CD4-positive, alpha-beta T cell treated with Interleukin-1 beta for 1 hour (primary cell): ENCODE measurements at places on chromosomes 16 and 17.
A peak's percentile ranks its signal among the peaks of the same experiment; 100 is the strongest.

DNA sequence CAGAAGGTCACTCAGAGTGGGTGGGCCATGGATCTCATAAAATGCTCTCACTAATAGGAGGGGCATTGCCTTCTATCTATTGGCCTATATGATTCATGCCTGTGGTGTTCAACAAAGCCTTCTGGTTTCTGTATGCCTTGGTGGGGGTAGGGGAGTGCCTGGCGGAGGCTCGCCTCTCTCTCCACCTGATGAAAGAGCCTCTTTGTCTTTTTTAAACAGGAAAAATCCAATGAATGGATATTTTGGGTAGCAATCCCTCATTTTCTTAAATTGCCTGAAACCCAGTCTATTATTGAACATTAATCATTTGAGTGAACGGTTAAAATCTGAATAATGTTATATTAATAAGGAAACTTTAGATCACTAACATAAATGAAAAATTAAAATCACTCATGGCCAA lies 90.6 kb downstream of the TOX3 start:
- no peak for DNase-seq

DNA sequence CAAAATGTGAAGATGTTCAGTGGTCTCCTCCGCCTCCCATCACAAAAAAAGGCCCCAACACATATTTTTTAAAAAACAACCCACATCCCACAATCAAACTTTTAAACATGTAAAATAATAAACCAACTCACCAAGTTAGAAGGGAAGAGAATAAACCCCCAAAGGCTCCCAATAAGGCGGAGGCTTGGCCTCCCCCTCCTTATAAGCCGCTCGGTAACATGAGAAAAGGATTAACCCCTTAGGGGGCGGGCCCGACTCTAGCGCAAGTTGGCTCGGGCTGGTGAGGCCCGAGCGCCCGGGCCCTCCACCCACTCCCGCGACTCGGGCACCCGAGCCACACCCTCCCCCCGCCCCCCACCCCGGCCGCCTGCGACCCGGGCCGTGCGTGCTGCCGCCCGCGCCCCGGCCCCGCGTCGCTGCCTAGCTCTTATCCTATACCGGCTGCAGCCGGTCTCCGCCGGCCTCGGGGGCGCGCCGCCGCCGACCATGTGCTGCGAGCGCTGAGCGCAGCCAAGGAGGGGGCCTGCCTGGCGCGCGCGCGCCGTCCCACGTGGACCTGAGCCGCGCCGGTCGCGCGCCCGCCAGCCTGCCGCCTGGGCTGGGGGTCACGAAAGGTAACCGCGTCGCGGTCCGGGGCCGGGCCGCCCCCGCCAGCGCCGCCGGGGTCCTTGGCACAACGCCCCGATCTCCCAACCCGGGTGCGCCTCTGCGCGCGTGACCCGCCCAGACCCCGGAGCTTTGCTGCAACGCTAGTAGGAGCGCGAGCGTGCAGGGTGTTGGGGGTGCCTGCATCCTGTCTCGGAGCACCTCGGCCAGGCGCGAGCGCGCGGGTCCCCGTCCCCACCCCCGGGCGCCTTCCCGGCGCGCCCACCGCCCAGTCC lies at the start of the genes ARSG and SLC16A6:
Gene ARSG, plus strand, starts transcription at position 541 of the 881 bp plus-strand sequence. CDS start 15,999 bp downstream, outside the sequence.
Gene SLC16A6, minus strand, starts transcription at position 173 of the 881 bp plus-strand sequence. CDS start 12,807 bp downstream, outside the sequence.
- DNase-seq, result peak; percentile 85

DNA sequence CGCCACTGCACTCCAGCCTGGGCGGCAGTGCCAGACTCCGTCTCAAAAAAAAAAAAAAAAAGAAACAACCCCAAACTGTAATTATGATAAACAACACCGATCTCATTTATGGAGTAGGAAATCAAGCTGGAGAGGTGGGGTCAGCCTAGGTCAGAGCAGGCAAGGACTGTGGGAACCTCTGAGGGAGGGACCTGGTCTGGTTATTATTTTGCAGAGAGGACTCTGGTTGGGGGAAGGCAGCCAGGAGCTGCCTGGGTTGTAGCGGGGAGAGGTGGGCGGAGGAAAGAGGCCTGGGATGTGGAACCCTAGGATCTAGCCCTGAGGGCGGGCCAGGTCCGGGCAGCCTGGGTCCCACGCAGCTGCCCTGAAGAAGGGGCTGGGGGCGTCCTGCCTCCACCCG lies 10.9 kb upstream of the HS3ST6 start:
- DNase-seq, result no peak

- DNase-seq, result no peak
These were observed 131.9 kb downstream of the NPIPB5 start for GRCh38 chr16:22642416-22643088.

GRCh38 chr17:36148559-36149295 lies 27.7 kb downstream of the TBC1D3B start:
- DNase-seq, result peak; percentile 73

DNA sequence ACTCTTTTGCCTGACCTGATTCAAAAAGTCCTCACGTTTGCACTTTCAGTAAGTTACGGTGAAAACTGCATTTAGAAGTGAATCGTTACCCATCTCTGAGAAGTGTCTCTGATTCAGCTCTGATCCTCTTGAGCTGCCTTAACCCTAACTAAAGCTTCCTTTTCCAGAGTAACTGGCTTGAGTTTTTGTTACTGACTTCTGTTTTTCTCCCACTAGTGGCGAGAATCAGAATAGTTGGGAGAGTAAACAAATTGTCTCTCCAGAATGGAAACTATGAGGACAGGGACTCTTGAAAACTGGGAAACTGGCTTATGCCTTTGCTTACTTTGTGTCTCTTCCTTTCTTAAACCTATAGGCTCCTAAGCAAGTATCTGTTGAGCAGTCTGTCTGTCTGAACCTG lies 31.3 kb upstream of the KPNB1 start:
- no peak for DNase-seq

DNA sequence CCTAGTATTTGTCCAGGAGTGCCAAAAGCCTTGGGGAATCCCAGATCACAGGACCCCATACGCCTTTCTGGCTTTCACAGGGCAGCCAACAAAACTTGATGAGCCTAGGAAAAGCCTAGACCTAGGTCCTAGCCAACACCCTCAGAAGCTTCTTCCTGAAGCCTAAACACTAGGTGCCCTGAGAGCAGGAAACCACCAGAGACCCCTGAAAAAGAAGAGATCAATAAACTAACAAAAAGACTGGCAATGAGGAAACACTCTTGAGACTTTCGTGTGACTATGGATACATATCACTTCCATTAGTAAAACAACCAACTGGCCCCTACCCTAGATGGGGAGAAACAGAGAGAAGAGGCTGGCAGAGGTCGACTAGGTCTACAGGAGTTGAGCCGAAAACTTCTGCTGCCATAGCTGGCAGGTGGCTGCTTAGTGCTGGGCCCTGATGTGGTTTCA lies 1.2 kb downstream of the ORMDL3 start:
- no peak for DNase-seq

- no peak for DNase-seq
These were observed 188.2 kb upstream of the HSBP1 start for GRCh38 chr16:83619381-83620150.

DNA sequence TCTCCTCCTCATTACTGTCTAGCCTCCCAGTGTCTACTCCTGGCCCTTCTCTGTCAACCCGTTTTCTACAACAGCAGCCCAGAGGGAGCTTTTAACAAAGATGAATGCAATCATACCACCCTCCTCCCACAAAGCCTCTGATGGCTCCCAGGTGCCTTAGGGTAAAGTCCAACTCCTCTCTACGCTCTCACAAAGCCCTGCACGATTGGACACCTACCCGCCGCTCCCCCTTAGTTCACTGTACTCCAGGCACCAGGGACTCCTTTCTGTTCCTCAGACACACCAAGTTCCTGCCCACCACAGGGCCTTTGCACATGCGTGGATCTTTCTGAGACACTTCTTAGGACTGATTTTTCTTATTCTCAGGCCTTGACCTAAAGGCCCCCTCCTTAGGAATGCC lies 17.4 kb downstream of the CCDC102A start:
- no peak for DNase-seq

- DNase-seq, result no peak
These were observed 2.2 kb upstream of the ARL4D start for GRCh38 chr17:43396491-43397060.

DNA sequence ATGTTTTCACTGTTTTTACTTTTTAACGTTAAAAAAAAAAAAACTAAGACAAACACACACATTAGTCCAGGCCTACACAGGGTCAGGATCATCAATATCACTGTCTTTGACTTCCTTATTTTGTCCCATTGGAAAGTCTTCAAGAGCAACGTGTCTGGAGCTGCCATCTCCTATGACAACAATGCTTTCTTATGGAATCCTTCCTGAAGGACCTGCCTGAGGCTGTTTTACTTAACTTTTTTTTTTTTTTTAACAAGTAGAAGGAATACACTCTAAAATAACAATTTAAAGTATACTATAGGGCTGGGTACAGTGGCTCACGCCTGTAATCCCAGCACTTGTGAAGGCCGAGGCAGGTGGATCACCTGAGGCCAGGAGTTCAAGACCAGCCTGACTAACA lies 71.8 kb upstream of the BCAR1 start:
- DNase-seq, result no peak

DNA sequence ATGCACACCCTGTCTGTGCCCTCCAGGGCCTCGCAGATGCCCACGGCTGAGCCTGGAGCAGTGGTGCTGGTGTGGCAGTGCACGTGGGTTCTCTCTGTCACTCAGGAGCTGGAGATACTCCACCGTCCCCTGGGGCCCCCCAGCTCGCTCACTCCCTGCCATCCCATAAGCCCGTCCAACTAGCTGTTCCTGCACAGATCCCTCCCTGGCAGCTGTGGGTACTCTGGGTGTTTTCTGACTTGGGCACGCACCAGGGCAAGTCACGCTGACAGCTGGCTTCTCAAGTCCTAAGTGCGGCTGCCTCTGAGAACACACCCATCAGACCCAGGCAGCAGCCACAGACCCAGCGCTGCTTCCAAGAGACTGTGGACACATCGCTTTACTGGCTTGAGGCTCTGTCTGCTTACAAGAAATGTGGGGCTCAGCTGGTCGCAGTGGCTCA lies 25.4 kb upstream of the ITGB4 start:
- no peak for DNase-seq

GRCh38 chr17:66492561-66493005 lies 190.2 kb downstream of the PRKCA start:
- no peak for DNase-seq

- DNase-seq, result no peak
These were observed 31.5 kb downstream of the SMURF2 start for GRCh38 chr17:64630309-64631223.

- DNase-seq, result no peak
These were observed 2.2 kb downstream of the TEX2 start for GRCh38 chr17:64260886-64261285.
